NCI-H774 (cell line): ENCODE measurements at places on chromosomes 7 and 10.

- DNase-seq: no peak
These were observed 118.4 kb downstream of the MBL2 start for GRCh38 chr10:52654201-52654600.

DNA sequence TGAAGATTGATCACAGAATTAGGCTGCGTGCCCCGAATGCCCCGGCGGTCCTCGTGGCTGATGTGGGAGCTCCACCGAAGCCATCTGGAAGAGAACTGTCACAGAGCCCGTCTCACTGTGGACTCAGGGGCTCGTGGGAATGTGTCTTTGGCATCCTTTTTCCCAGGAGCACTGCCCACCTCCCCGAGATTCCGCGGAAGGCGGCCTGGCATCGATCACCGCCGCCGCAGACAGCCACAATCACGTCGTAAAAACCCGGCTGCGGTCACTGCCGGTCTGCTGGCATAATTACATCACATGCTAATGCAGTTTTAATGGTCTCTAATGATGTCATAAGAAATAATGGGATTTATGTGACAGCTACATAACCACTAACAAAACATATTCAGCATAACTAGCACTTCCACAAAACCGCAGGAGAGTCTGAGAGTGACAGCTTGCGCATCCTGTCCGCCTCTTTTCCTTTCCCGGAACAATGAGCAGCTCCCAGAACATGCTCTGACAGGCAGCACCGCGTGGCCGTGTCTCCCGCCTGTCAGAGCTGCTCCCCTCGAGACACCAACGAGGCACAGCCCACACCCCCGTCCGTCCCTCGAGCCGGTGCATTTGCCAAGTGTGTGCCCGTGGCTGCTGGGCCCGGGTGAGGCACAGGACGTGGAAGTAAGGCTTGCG, 490.0 kb downstream of the PTPRN2 start:
- no peak for DNase-seq

DNA sequence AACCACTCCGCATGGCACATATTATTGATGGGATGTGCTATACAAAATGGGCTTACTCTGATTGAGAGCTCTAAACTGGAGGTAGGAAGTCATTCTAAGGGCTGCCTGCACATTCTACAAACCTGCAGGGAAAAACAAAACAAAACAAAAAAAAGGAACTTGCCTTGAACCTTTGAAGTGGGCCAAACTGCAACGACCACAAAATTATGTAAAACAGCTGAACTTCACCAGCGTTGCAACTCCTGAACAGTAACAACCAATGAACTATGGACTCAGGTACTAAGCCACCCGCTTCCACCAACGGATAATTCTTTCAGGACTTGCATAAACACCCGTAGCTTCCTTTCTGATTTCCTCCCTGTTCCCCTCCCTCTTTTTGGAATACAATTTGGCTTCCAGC, 80.4 kb downstream of the ZNF248 start:
- DNase-seq: no peak

DNA sequence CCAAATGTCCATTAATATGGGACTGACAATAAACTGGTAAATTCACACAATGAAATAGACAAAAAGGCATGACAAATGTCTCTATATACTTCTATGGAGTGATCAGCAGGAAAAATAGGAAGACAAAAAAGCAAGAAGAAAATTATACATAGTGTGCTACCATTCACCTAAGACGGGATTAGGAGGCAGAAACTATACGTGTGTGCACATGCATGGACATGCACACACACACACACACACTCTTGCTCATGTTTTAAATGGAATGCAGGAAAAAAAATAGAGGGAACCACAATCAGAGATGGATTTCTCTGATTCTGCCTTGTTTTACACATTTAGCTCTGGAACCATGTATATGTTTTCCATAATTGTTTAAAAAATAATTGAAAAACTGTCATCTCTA, 119.0 kb downstream of the ZFAND4 start:
- DNase-seq: no peak

DNA sequence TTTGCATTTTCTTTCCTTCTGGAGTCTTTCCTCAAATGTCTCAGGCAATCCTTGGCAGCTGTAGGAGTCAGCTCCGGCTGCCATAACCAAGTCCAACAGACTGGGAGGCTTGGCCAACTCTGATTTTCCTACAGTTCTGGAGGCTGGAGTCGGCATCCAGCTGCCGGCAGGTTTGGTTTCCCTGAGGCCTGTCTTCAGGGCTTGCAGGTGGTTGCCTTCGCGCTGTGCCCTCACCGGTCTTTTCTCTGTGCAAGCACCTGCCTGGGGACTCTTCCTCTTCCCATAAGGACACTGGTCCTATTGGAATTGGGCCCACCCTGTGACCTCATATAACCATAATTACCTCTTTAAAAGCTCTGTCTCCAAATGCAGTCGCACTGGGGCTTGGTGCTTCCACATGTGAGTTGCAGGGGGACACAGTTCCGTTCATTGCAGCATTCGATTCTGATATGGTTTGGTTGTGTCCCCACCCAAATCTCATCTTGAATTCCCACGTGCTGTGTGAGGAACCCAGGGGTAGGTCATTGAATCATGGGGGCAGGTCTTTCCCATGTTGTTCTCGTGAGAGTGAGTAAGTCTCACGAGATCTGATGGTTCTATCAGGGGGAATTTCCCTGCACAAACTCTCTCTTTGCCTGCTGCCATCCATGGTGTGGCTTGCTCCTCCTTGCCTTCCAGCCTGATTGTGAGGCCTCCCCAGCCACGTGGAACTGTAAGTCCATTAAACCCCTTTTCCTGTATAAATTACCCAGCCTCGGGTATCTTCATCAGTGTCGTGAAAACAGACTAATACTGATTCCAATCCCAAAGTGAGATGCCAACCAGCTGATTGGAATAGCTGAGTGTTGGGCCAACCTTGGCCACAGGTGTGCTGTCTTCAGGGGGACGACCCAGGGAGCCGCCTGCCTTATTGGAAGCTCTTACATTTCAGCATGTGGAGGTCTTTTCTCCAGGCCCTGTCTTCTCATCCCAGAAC, 7.9 kb downstream of the GALNTL5 start:
- DNase-seq: no peak

GRCh38 chr10:110802551-110803238, 69.0 kb upstream of the PDCD4 start:
- DNase-seq: peak; percentile 36

DNA sequence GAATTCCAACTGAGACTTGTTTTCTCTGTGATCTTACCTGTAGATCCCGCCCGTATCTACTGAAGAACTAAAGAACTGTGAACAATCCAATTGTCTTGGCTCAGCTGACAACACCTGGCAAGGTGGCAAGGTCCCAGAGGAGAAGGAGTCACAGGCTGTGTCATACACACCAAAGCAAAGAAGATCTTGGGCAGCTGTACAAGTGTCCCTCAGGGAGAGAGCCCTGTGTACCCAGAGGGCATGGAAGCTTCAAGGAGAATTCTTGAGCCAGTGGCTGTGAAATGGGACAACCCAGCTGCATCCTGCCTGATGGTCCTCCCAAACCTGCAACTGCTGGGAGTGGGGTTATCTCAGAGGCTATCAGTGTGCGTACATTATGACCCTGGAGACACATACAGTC, 46.7 kb upstream of the TECTB start:
- DNase-seq: no peak

GRCh38 chr10:76583711-76584161, 1053.9 kb downstream of the KCNMA1 start:
- DNase-seq: no peak

DNA sequence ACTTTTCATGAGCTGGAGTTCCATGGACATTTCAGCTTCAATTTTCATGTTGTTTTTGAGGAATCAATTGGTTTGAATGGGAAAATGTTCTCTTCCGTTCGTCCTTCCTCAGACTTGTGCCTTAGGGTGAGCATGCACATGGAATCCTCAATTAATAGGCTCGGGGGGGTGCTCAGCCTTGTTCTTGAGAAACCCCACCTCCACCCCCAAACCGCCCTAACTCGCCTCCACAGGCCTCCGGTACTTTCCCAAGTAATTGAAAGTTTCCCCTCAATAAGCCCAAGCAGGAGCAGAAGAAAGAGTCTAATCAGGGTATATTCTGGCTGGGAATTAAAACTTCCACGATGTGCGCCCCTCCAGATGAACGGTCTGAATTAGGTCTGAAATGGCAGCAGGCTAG, 945.2 kb downstream of the GRID1 start:
- no peak for DNase-seq

GRCh38 chr10:29150010-29150409, 138.9 kb upstream of the LYZL1 start:
- DNase-seq: no peak

DNA sequence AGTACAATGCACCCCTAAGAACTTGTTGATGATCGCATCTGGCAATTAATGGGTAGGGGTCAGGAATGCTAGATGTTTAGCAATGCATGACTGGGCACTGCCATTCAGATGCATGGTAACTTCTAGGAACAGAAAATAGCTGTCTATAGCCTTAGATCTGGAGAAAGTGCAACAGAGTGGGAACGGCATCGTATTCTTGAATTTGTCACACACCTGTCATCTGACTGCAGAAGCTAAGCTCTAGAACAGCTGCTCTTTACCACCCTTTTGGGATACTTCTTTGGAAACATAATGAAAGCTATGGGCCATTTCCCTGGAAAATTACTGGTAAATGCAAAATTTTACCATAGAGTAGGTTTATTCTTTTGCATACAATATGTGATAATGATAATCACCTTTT, 118.1 kb downstream of the SLC25A13 start:
- no peak for DNase-seq

- no peak for DNase-seq
These were observed 138.7 kb upstream of the PCLO start for GRCh38 chr7:83301416-83301815.

DNA sequence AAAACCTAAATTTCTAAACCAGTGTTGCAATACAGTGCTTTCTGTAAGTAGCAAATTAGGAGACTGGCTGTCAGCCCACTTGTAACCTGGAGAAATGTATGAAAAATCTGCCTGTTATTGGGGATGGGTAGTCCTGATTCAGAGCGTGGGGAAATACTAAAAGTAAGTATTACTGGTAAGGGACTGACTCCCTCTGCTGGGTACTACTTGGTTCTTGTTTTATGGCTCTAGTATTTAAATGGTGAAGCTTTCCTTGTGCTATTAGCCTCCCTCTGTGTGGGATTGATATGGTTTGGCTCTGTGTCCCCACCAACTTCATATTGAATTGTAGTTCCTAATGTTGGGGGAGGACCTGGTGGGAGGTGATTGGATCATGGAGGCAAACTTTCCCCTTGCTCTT, 886.1 kb downstream of the SORCS1 start:
- DNase-seq: no peak

DNA sequence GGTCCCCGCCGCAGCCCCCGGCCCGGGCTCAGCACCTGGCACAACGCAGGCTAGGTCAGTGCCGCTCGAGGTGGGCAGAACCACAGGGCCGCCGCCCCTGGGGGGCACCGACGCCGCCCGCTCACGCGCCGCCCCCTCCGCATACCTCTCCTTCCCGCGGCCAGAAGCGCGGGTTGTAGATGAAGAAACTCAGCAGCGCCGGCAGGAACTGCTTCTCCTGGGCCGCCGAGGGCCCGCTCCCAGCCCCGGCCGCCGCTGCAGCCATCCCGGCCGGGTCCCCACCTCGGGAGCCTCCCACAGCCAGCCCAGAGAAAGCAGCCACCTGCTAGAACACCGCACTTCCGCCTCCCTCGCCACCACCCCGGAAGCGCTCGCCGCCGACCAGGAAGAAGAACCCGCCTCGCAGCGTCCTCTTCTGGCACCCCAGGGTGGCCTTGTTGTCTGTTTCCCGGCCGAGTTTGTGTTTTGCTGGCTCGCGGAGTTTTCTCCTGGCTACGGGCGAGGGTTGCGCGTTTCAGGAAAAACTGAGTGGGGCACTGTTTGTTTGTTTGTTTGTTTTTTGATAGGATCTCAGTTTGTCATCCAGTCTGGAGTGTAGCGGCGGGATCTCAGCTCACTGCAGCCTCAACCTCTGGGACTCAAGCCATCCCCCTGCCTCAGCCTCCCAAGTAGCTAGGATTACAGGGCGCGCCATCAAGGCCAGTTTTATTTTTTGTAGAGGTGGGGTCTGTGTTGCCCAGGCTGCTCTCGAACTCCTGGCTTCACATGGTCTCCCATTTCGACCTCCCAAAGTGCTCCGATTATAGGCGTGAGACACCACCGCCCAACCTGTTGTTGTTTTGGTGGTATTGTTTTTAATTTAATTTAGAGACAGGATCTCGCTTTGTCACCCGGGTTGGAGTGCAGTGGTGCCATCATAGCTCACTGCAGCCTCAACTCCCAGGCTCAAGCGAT, 17.7 kb downstream of the OCM2 start:
- DNase-seq: peak; percentile 70

- no peak for DNase-seq
These were observed 1174.3 kb downstream of the XPNPEP1 start for GRCh38 chr10:108749042-108749441.

GRCh38 chr7:141463986-141464385, 87.2 kb upstream of the AGK start:
- no peak for DNase-seq
